ENCODE measurements at places on chromosomes 11 and 22.

- DNase-seq = peak; percentile 82
Observed at GRCh38 chr11:44601471-44602370, 36.3 kb downstream of the CD82 start.

DNA sequence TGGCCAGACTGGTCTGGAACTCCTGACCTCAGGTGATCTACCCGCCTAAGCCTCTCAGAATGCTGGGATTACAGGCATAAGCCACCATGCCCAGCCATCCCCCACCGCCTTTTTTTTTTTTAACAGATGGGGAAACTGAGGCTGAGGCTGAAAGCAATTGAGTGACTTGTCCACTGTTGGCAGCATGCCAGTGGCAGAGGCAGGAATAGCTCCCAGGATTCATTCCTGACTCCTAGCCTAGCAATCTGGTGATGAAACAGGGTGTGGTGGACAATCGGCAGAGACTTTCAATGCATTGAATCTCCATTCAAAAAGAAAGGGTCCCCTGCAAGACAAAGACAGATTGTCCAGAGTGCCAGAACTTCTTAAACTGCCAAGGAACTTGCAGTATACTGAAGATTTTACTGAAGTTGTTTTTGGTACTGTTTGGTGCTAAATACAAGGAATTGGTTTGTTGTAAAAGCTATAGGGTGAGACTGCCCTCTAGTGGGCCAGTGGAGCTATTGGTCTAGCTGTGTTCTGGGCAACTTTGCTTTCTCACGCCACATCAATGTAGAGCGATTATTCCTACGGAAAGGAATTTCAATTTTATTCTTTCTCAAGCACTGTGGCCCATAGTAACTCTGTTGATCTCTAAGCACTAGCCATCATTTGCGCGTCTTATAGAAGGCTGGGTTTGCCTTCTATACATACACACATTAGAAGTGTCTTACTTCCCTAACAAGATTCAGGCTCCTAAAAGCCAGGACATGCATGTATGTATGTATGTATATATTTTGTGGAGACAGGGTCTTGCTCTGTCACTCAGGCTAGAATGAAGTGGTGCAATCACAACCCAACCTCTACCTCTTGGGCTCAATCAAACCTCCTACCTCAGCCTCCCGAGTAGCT, 21.0 kb downstream of the C22orf31 start:
- no peak for DNase-seq

DNA sequence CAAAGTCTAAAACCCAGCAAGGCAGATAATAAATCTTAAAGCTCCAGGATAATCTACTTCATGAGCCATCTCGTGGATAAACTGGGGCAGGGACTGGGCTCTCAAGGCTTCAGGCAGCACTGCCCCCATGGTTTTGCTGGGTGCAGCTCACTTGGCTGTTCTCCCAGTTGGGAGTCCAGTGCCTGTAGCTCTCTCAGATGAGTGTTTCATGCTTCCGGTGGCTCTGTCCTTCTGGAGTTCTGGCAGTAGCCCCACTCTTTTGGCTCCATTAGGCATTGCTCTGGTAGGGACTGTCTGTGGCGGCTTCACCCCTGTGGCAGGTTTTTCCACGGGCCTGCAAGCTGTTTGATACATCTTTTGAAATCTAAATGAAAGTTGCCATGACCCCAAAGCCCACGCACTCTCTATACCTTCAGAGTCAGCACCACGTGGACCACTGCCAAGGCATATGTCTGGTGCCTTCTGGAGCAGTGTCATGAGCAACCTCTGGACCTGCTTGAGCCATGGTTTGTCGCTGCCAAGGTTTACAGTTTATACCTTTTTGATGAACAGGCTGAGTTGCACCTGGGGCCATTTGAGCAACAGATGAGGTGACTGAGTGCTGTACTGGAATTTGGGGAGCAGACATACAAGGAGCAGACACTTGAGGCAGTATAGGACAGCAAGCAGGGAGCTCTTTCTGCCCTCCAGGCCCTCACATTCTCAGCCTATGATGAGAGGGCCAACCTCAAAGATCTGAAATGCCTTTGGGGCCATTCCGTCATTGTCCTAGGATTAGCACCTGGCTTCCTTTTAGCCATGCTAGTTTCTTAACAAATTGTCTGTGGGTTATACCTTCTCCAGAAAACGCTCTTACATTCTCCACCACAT, 48.6 kb downstream of the MTNR1B start:
- no peak for DNase-seq

- no peak for DNase-seq
Observed at GRCh38 chr22:36225333-36225922, 13.9 kb downstream of the APOL2 start.

- DNase-seq = no peak
Observed at GRCh38 chr22:17268501-17269223, 49.4 kb upstream of the ADA2 start.

GRCh38 chr11:118565051-118565450, 680 bp downstream of the IFT46 start:
- DNase-seq = no peak

DNA sequence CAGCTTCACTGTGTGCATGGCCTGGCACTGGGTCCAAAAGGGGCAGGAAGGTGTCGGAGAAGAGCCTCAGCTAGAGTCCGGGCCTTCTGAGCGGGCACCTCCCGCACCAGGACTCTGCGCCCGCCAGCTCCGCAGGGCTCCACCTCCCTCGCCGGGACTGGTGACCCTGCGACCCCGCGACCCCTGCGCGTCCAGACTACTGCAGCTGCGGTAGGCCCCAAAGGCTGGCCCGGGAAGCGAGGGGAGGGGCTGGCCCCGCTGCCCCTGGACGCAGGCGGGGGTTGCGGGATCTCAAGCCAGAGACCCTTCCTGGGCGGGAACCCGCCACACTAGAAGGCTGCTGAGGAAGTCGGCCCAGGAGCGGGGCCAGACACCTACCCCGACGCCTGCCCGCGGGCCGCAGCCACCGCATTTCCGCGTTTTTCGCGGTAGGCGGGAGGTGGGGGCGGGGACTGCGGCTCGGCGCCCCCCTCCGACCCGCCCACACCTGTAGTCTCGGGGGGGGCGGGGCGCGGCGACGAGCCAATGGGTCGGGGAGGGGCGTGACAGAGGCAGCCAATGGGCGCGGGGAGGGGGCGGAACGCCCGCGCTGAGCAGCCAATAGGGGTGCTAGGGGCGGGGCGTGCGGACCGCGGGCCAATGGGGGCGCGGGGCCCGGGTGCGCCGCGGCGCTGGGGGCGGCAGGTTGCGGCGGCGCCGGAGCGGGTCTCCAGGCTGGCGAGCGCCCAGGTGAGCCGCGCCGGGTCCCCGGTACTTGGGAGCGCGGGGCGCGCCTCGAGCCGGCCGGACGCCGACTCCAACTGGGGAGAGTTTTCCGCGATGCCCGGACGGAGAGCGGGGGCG, at the start of the genes LMNTD2 and RASSF7:
Gene LMNTD2, minus strand, starts transcription at position 434 of the 843 bp plus-strand sequence. Its CDS starts 22 bp downstream, at position 412.
Gene RASSF7, plus strand, starts transcription at position 666 of the 843 bp plus-strand sequence. CDS start 799 bp downstream, outside the sequence.
- DNase-seq = peak; percentile 95

GRCh38 chr11:59559886-59560285, 48.5 kb downstream of the OR4D9 start:
- DNase-seq = no peak

DNA sequence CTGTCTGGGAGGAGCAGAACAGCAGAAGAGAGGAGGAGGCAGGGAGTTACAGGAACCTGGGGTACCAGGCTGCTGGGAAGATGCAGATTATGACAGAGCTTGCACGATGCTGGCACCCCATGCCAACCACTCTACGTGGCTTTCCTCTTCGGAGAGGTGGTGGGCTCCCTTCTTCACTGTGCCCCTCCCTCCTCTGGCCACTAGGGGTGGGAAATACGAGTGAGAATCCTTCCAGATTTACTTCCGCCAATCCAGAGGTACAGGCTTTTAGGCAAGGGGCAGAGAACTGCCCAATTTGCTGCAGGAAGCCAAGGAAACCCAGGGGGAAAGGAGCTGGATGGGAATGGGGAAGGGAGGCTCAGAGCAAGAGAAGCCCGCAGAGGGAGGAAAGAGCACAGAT, 12.3 kb downstream of the HYOU1 start:
- peak; percentile 30 for DNase-seq

GRCh38 chr11:117944554-117944953, 15.4 kb upstream of the TMPRSS13 start:
- no peak for DNase-seq

- no peak for DNase-seq
Observed at GRCh38 chr22:17912945-17913721, 111.2 kb downstream of the MICAL3 start.

DNA sequence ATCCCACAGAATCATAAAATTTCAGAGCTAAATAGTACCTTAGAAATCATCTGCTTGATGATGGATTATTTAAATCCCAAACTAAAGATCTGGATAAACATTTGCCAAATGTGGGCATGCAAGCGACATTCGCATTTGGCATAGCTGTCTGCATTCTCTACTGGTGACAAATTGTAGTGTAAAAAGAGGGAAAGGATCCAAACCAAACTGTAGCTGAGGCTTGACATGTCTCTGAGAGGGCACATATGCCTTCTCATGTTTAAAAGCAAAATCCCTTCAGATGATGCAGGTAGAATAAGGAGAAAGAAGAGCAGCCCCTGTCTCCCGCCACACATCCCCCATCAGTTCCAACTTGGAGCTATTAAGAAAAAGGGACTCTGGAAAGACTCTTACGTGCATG, 257.5 kb upstream of the MTNR1B start:
- no peak for DNase-seq

DNA sequence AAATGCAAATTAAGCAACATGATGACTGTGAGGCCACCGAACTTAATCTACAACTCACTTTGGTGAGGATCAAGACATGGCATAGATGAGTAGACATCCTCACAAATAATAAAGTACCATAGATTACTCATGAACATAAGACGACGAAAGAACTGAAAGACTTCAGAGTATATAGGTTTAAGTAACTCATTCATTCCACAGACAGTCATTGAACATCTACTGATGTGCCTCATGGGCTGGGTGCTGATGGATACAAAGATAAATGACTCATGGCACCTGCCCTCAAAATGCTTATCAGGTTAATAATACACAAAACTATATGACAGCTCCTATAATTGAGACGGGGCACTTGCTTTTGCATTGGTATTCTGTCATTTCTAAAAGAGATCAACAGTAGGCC, 63.3 kb downstream of the ZC3H12C start:
- DNase-seq = no peak

- no peak for DNase-seq
Observed at GRCh38 chr11:93089474-93090102, 108.2 kb downstream of the SLC36A4 start.

DNA sequence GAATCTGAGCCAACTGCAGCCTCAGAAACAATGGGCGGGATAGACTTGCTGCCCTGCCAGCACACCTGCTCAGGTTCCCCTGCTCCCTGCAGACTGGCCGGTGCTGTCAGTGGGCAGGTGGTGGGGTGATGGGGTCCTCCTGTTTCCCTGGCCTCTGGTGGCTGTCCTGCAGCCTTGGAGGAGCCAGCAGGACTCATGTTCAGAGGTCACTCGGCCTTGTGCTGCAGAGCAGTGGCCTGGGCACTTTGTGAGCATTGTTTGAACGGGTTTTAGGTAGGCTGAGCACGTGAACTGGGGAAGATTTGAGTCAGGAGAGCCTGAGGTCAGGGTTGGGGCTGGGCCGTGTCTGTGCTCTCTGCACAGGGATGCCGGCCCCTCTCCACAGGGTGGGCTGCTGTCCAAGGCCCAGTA, 17.6 kb downstream of the PPIL2 start:
- DNase-seq = no peak

GRCh38 chr11:122882189-122882856, at the start of gene JHY:
JHY (plus strand) TSS chr11:122882759; CDS start chr11:122885850, 3,091 bp downstream.
- no peak for DNase-seq

All from spleen (tissue), 13 donors.